ENCODE measurements at places on chromosomes 11 and 22.

- no peak for DNase-seq
These were observed 53.3 kb downstream of the CERK start for GRCh38 chr22:46684706-46685105.

GRCh38 chr11:95674657-95675358 lies 114.8 kb downstream of the FAM76B start:
- no peak for DNase-seq

DNA sequence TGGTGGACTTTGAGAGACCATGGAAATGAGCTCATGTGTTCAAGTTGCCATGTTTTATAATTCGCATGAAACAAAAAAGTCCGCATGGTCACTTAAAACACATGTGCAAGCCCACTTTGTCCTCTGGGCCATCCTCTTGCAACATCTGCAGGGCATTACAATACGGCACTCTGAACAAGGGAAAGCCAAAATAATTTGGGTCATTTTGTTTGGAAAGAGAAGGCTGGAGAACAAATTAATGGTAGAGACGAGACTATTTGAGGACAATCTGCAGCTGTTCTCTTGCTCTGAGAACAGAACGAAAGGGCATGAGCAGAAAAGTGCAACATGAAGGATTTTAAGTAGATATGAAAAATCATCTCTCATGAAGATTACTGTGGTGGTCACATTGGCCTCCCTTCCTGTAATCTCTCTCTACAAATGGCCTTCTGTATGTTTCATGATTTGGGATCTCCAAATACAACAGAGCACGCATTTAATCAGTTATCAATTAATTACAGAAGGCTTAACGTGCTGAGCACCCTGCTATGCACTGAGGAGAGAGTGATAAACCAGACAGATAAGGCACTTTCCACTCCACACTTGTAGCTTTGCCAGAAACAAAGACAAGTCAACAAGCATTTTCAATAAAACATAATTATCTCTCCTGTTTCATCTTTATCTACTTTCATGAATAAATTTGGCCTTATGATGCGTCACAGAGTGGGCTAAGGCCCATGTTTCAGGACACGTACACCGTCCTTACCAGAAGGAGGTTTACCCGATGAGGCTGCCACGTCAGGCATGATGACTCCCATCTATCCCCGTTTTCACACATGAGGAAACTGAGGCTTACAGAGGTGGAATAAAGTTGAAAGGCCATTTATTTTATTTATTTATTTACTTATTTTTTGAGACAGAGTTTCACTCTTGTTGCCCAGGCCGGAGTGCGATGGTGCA lies 384.1 kb downstream of the LARGE1 start:
- DNase-seq = no peak

GRCh38 chr11:1938343-1939005 lies 8.7 kb upstream of the MRPL23 start:
- DNase-seq = no peak

- DNase-seq = no peak
These were observed 1.9 kb upstream of the MPZL2 start for GRCh38 chr11:118265954-118266353.

- DNase-seq = no peak
These were observed 884 bp downstream of the CENATAC start for GRCh38 chr11:118998822-118999221.

- DNase-seq = no peak
These were observed 2.7 kb upstream of the TH start for GRCh38 chr11:2174361-2174760.

Measured in stimulated activated CD4-positive, alpha-beta T cell treated with anti-CD3 and anti-CD28 coated beads, Interleukin-1b, Interleukin-23, amount 100 ng/mL, for 1 hour (primary cell).